ENCODE measurements at places on chromosomes 5 and 9.

DNA sequence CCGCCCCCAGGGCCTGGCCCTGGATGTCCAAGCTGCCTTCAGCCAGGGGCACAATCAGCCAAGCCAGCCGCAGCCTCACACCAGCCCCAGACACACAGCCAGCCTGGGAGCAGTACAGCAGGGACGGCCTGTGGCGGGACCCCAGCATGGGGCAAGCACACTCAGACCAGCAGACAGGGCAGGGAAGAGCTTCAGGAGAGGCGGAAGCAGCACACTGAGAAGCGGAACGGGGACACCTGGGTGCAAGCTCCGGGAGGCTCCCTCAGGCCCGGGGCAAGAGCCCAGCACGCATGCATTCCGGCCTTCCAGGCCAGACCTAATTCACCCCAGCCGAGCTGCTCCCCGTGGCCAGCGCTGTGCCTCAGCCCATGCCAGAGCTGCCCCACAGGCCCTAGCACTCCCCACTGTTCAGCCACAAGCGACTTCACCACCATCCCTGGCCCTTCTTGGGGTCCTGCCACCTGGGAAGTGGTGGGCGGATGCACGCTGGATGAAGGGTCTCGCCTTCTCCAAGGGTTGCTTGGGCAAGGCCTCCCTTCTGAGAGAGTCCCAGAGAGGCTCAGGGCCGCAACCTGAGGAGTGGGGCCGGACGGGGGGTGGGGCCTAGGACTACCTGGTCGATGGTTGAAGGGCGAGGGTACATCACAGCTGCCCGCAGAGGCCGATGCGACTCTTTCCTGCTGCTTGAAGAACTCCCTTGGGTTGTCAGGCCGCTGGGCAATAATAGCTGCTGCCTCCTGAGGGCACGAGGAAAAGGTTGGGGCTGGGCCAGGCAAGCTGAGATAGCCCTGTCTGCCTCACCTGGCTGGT, 13.4 kb downstream of the DBN1 start:
- DNase-seq, result no peak

DNA sequence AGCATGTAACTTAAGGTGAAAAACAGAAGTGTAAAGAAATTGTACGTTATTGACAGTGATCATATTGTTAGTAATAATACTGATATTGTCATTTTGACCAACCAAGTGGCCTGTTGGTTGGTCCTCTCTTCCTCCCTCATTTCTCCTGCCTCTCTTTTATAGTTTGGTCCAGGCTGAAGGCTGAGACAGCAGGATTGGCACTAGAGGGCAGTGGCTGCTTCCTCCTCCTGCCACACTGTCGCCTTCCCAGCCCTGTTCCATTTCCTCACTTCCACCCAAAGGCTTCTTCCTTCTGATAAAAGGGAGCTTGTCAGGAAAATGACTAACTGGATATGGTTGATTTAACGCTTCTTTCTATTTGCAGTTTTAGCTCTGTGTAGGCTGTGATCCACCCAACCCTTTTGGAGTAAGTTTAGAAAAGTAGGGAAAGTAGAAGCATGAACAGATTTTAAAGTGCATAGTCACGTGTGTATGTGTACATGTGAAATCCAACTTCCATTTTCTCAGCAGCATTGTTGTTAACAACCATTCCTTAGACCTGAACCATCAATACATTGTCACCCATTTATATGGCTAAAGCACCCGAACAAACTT, 35.6 kb downstream of the PTCD2 start:
- no peak for DNase-seq

DNA sequence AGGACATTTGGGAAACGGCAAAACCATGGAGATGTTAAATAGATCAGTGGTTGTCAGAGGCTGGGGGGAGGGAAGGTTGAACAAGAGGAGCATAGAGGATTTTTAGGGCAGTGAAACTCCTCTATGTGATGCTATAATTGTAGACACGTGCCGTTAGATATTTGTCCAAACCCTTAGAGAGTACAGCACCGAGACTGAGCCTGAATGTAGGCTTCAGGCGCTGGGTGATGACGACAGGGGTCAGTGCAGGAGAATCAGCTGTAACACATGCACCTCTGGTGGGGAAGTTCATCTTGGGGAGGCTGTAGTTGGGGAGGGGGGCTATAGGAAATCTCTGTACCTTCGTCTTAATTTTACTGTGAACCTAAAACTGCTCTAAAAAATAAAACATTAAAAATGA, 22.2 kb upstream of the CLPTM1L start:
- no peak for DNase-seq

DNA sequence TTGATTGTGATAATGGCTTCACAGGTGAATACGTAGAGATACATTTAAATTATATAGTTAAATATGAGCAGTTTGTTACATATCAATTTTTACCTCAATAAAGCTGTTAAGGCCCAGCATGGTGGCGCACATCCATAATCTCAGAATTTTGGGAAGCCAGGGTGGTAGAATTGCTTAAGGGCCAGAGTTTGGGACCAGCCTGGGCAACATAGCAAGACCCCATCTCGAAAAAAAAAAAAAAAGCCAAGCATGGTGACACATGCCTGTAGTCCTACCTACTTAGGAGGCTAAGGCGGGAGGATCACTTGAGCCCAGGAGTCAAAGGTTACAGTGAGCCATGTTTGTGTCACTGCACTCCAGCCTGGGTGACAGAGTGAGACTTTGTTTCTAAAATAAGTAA, 138.7 kb upstream of the TMEM161B start:
- DNase-seq, result no peak

- no peak for DNase-seq
Measured at GRCh38 chr9:125346080-125346732, 84.6 kb downstream of the GAPVD1 start.
